Stimulated activated CD4-positive, alpha-beta T cell treated with anti-CD3 and anti-CD28 coated beads, Interleukin-1b, Interleukin-23, amount 100 ng/mL, for 1 hour (primary cell): ENCODE measurements at places on chromosomes 2 and 18.

- DNase-seq: no peak
Measured at GRCh38 chr2:8435608-8436007, 246.2 kb upstream of the ID2 start.

DNA sequence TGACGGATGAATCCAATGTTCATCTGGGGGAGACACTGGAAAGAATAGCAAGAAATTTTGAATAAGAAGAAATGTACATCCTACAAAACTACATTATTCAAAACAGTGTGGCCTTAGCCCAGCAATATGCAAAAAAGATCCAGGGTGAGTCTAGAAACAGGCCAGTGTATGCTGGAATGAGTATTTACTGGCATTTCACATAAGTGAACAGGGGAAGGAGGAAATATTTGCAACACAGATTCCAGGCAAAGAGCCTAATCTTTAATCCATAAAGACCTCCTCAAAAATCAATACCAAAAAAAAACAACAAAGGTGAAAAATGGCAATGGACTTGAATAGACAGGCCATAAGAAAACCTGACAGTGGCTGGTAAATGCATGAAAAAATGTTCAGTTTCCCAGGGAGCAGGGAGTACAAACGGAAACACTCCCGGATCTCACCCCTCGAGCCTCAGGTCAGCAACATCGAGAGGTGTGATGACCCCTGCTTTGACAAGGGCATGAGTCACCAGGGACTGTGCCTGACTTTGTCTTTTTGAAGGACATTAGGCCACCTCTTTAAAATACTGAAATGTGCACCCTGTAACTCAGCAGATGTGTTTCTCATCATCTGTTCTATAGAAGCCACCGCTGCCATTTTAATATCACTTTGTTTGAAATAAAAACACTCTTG, 12.7 kb upstream of the GPC1 start:
- DNase-seq: no peak

DNA sequence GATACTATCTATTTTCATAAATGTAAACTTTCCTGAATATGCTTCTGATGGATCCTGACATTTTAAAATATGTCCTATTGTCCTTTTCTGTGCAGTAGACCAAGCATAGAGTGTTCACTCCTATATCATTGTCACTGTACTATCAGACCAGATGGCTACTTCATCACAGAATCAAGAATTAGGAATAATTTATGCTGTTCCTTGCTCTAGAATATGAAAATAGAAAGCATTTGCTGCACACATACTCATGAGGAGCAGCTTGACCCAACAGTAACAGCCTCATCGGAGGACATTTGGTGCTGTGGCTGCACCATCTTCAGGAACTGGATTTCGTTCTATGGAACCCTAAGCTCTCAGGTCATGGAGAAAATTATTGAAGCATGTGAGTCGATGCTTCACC, 468.9 kb upstream of the HNRNPA3 start:
- DNase-seq: no peak

- DNase-seq: no peak
Measured at GRCh38 chr2:1591978-1592907, 152.1 kb downstream of the PXDN start.

- DNase-seq: no peak
Measured at GRCh38 chr2:98734162-98734561, 3.2 kb upstream of the MGAT4A start.

DNA sequence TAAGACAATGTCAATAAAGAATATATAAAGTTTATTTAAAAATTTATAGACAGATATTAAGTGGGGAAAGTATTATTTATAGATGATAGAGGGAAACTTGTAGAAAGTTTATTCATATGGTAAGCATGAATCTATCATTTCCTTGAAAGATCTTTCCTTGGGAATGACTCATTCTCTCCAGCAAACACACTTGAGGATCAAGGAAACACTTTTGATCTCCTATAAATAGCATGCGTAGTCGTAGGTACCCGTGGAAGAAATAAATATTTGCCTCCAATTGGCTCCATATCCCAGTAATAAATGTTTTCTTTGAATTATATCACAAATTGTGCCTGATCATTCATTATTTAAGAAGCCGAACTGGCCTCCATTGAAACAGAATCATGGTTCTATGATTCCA, 483.4 kb downstream of the RNF144A start:
- DNase-seq: no peak

GRCh38 chr2:228916416-228917090, 354.5 kb downstream of the PID1 start:
- no peak for DNase-seq

- DNase-seq: no peak
Measured at GRCh38 chr2:222257645-222258044, 41.2 kb downstream of the PAX3 start.
